Activated CD4-positive, alpha-beta T cell treated with anti-CD3 and anti-CD28 coated beads, Interleukin-2, amount 10 ng/mL, durations not matched to agents 7 days and 5 days (primary cell): ENCODE measurements at places on chromosomes 6 and 20. TPM values are rescaled to one million over a fixed set of nuclear protein-coding genes. Genes with fewer than 3 reads are reported as not detected.

- DNase-seq, result no peak
These were observed 19.8 kb downstream of the MTFR2 start for GRCh38 chr6:136230219-136230853.

DNA sequence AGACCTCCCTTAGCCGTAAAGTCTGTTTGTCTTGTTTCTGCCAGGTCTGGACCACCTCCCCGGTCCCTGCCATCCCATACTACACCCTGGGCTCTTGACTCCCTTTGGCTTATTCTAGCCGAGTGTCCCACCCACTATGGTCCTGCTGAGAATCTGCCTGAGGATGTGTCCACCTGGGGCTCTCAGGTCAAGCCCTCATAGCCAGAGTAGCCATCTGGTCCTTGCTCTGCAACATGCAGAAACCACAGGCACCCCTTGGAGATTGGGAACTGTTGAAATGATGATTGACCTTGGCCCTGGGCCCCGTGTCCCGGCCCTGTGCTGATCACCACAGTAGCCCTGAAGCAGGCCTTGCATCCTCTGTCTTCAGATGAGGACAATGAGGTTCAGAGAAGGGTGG, 44.0 kb downstream of the VSTM2L start:
- DNase-seq, result no peak

DNA sequence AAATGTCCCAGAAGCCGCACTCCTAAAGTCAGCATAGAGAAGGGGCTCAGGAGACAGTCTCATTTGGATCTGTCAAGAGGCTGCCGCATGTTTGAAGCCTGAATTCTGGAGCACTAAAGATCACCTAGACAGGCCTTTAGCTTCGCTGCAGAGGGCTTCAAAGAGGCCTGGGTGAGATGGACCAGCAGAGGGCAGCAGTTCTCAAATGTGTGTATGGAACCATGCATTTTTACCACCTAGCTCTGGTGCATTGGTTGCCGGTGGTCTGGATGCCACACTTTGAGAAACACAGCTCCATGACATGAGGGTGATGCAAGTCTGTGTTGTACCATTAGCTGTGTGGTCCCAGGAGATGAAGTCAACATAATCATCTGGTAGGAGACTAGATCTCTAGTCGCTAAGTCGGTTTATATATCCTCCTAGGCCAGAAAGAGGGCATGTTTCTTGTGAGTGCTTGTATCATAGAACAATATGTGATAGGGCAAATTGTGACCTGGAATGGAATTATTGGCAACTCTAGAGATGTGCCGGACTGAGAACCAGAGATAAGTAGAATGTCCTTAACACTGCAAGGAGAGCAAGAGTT, 64.8 kb downstream of the KIAA0319 start:
- DNase-seq, result peak; percentile 84

- no peak for DNase-seq
These were observed 65.6 kb upstream of the TMEM30A start for GRCh38 chr6:75350156-75350555.

DNA sequence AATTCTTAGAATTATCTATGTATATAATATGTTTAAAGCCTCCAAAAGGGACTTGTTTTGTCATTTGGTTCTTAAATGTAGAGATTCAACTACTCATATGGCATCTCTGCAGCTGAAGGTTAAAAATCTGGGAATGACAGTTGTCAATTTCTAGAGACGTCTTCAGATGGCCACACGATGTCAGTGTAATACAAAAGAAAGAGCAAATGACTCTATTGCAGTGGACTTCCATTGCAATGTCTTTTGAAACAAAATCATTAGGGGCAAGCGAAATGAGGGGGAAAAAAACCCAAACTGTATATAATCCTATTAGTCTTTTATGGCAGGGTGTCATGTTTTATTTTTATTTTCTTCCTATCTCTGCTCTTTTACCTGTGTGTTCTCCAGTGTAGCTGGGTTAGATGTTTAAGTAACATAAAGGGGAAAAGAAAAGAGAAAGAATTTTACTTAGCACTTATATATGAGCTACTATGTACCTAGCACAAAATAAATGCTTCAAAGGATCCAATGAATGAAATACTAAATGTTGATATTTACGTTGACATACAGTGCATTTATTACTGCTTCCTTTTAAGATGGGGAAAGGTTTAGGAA, 26.2 kb downstream of the CCN2 start:
- DNase-seq, result no peak

DNA sequence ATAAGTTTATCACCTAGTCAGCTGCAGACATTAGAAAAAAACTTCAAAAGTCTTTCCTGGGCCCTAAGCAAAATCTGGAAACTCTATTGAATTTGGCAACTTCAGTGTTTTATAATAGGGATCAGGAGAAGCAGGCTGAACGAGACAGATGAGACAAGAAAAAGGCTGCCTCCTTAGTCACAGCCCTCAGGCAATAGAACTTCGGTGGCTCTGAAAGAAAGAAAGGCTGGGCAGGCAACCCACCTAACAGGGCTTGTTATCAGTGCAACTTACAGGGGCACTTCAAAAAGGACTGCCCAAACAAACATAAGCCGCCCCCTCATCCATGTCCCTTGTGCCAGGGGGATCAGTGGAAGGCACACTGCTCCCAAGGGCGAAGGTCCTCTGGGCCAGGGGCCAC, 657.9 kb upstream of the HS3ST5 start:
- no peak for DNase-seq

DNA sequence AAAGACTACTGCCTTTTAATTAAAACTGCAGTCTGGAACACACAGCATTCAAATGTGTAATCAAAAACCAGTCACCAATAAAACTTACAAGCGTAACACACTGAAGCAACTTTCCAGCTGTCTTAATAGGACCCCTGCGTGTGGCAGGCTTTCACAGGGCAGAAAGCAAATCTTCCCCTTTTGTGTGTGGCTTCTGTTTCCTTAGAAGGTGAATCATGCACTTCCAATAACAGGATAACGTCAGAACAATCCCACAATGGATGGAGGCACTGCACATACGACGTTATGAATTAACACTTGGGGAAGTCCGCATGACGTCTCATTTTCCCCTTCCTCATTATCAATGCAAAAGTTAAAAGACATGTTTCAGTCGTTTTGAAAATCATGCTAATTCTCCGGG, 44.8 kb downstream of the INSM1 start:
- DNase-seq, result no peak

DNA sequence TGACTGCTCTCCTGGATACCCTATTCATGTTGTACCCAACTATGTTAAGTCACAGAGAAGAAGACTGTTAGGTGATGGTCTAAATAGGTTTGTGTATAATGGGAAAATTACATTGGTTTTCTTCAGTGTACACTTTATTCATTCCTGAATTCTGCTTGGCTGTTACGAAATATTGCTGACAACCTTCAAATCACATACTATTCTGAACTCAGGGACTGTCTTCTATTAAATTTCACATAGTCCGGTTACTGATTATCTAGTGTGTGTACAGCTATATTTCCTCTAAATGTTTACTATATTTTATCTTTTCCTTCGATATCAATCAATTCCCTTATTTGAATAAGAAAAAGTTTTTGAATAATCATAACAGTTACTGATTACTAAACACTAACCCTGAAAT, 1090.3 kb upstream of the CITED2 start:
- no peak for DNase-seq

GRCh38 chr6:118788702-118789101, 105.2 kb upstream of the ASF1A start:
- no peak for DNase-seq

SLC35D3 gene
- not detected for total RNA-seq

ZSCAN16 gene
- 5.5 TPM for total RNA-seq

RFX6 gene
- total RNA-seq, result not detected

HINT3 gene
- total RNA-seq, result 7.5 TPM

ZNF391 gene
- 3.2 TPM for total RNA-seq

TRIM10 gene
- not detected for total RNA-seq

HSPA12B gene
- not detected for total RNA-seq

SLC17A2 gene
- not detected for total RNA-seq
